ENCODE measurements at places on chromosomes 6 and 20.

- no peak for DNase-seq
Observed at GRCh38 chr6:156963712-156964700, 186.8 kb downstream of the ARID1B start.

DNA sequence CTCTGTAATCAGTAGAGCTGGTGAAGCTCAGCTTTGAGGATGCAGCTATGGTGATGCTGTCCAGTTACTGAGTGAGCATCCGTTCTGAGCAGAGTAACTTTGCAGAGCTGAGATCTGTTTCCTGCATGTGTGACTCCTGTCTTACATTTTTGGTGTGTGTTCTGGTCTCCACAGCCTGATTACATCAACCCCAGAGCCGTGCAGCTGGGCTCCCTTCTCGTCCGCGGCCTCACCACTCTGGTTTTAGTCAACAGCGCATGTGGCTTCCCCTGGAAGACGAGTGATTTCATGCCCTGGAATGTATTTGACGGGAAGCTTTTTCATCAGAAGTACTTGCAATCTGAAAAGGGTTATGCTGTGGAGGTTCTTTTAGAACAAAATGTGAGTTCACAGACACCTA is 81.6 kb downstream of the FAM120B start:
- DNase-seq: no peak

DNA sequence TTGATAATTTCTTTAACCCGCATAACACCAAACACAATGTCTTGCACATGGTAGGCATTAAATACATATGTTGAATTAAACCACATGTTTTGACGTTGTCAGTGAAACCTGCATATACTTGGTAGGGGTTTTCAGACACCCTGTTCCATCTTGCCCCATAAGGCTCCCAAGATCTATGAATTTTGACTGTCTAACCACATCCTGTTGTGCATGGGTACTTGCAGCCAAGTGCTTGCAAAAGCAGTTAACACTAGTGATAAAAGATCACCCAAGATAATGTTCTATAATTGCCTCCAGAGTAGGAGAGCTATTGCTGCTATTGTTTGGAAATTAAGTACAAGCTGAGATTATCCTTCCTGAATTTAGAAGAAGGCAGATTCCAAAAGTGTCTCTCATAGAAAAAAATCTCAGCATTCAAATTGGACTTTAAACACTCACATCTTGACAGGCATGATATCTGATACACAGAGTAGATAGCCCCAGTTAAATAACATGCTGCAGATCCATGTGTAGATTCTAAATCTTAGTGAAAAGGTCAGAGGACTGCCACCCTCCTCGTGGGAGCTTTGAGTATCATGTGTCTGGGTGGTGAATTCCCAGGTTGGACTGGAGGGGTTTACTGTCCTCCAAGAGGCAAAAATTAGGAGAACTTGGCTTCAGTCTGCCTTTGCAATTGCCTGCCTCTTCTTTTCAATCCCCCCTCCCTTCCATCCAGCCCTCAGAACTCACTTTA is 25.8 kb upstream of the CCN6 start:
- peak; percentile 88 for DNase-seq

DNA sequence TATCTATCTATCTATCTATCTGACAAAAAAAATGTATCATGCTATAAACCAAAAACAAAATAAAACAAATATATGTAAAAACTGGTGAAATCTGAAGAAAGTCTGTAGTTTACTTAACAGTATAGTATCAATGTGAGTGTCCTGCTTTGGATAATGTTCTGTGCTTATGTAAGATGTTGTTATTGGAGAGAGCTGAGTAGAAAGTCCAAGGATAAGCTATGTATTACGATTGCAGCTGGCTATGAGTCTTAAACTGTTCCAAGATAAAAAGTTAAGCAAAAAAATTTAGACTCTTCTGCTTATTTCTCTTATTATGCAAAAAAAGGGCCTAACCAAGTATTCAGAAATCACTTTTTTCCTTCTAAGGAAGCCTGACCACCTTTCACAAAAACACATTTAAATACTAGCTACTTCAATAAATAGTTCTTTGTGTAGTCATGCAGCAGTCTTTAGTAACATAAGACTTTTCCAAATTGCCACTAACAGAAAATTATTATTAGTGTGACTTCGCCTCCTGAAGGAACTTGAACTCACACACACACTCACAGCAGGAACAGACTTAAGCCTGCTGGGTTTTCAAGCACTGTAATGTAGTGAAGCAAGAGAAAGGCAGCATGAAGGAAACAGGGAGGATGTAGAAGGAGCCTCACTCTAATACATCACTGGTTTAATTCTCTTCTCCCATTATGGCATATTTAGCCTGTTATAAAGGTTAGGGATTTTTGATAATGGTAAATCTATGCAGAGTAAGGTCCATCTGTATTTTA is 265.8 kb upstream of the GJE1 start:
- DNase-seq: no peak

GRCh38 chr6:34705241-34705640 is 8.7 kb upstream of the ILRUN start:
- DNase-seq: no peak

GRCh38 chr6:101181006-101181405 is 212.5 kb upstream of the GRIK2 start:
- no peak for DNase-seq

GRCh38 chr6:4944325-4944724 is 59.5 kb downstream of the RPP40 start:
- DNase-seq: no peak

DNA sequence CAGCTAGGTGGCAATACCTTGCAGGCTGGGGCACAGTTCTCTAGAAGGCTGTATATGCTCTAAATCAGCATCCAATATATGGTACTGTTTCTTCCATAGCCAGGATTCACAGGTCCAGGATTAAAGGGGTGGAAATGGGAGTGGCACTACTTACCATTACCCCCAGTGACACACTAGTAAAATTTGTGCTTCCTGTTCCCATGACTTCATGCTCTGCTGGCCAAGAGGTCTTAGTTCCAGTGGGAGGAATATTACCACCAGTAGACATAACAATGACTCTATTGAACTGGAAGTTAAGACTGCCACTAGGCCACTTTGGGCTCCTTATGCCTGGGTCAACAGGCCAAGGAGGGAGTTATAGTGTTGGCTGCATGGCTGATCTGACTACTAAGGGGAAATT is 174.3 kb upstream of the TNFAIP3 start:
- no peak for DNase-seq

DNA sequence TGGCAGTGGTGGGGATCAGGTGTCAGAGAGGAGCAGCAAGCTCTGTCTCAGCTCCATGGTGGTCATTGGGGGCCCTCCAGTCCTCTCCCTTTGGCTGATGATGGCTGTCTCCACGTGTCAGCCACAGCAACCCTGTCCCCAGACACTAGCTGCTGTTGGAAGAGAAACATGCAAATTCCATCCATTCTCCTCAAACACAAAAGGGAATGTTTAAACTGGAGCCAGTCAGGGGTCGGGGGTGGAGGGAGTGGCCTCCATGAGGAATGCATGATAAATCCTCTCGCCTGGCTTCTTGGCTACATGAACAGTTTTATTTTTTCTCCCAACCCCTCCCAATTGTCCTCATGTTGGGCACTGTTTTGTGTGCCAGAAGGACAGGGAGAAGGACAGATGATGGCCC is 86.4 kb downstream of the EDN3 start:
- no peak for DNase-seq

DNA sequence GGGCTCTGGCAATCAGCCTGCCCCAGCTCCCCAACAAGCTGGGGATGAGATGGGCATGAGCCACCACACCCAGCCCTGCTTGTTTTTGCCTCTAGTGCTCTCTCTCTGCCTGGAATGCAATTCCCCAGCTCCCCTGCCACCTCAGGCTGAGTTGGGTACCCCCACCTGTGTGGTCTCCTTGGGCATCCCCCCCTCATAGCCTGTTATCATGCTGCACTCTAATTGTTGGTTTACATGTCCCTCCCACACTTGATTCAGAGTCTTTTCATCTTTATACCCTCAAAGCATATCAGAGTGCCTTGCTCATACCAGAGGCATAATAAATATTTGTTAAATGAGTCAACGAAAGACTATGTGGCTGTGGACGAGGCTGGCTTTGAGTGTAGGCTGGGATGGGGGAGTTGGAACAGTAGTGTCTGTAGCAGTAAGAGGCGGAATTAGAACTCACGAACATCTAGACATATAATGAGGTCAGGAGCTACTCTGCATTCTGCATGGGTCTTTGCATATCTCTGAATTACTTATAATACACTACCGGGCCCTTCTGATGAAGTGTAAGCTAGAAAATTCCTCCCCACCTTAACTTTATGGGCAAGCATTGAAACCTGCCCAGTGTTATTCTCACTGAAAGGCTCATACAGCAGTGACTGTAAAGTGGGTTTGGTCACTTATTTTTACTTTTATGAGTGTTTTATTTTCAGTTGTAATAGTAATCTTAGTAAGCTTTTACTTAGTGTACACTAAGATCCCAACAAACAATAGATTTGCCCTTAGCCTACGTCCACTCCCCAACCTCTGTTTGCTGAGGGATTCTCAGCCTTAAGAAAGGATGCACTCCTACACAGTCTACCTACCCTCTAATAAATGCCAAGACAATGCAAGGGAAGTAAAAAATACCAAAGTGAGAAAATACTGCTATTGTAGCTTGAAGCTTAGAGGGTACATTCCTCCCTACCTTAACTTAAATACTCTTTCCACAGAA is 58.7 kb downstream of the EDN1 start:
- DNase-seq: no peak

DNA sequence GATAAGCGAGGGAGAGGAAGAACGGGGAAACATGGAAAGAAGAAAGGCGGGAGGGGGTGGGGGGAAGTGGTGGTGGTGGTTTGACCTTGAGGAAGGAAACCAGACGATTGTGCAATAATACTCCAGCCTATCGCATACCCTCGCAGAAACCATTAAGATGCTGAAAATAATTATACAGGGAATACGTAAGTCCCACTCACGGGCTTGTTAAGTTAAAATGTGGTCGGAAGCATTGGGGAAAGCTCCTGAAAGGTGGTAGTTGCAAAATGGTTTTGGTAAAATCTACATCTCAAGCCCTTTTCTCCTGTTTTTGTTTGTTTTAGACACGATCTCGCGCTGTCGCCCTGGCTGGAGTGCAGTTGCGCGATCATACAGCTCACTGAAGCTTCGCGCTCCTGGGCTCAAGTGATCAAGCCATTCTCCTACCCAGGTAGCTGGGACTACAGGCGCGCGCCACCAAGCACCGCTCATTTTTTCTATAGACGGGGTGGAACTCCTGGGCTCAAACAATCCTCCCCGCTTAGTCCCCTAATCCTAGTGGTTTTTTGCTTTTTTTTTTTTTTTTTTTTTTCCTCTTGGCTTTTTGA is 128.9 kb upstream of the ZNF184 start:
- no peak for DNase-seq

DNA sequence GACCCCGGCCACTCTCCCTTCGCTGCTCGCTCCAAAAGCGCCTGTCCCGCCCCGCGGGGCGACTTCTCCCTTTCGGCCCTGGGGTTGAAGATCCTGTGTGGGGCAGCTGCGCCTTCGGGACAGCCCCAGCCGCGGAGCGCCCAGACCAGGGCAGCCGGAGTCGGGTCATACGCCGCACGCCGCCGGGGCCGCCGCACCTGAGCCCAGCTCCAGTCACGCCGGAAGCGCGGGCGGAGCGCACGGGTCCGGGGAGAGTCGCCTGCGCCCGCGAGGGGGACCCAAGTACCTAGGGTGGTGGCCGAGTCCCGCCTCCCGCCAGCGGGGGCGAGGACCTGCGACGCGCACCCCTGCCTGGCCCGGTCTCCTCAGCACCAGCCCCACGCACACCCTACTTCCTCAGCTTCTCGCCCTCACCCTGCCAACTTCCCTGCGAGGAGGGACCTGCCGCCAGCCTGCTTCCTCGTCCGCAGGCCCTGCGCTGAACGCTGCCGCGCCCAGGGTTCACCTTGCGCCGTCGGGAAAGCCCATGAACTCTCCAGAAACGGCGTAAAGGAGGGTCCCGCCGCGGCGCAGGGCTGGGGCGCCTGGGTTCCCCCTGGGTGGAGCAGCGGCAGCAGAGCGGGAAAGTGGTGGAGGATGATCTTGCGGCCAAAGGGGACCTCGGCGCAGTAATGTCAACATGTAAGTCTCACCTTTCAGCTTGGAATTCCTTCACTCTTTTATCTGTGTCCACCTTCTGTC is at the start of gene ADGRG6:
TSS of gene ADGRG6 (plus strand) at position 357 of the 741 bp plus-strand sequence. CDS start at position 680, 323 bp downstream.
- DNase-seq: peak; percentile 36

DNA sequence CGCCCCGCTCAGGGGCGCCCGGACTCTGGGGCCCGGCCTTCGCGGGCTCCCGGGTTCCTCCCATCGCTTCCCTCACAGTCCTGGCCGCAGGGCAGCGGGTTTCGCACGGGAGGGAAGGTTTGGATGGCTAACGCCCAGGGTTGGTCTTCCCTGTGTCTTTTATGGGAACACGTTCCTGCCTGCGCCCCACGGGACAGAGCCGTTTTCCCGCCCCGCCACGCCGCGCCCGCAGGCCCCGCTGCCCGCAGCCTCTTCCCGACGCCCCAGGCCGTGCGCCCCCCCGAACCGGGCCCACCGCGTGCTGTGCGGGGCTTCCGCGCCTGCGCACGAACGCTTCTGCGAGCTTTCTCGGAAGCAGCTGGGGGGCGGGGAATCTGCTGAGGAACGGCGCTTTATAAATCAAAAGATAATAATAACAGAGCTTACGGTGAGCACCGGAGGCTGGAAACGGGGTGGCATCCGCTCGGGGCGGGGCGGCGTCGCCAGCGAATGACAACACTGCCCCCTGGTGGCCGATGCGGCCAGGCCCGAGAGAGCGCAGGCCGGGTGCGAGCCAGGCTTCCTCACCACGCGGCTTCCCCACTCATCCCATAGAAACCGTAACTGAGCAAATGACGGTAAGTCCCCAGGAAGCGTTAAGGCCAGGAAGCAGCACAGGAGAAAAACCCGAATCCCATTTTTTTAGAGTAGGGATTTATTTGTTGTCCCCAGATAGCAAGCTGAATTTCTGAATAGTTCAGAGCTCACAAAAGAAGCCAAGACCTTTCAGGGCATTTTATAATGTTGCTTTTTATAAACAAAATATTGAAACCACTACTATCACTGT is 116.4 kb downstream of the MYLK4 start:
- peak; percentile 82 for DNase-seq

DNA sequence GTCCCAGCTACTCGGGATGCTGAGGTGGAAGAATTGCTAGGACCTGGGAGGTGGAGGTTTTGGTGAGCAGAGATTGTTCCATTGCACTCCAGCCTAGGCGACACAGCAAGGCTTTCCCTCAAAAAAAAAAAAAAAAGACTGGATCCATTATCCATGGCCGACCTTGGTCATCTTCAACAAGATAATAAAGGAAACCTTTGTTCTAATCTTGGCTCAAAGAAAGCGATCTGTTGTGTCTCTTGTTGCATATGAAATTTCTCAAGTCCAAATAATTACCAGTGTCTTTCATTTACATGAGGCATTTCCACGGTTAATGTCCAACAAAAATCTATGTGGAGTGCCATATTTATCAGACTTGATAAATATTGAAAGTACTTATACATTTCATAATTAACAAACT is 23.7 kb upstream of the KIF16B start:
- DNase-seq: no peak

GRCh38 chr6:72551470-72551869 is 70.4 kb upstream of the KCNQ5 start:
- DNase-seq: no peak

DNA sequence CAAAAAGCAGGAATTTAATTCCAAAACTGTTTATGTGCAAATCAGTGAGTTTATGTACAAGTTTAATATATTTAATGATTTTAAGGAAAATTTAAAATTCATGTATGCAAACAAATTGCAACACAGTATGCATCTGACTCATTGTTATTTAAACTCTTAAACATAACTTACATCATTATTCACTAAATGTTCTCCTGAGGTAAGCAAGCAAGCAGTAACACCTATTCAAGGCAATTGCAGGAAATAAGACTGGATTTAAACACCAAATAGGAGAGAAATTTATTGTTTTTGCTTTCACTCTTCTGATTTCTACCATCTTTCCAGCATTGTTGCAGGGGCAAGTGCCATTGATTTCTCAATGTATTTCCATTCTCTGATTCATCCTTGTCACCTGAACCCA is 239.5 kb downstream of the TFAP2A start:
- no peak for DNase-seq

Measured in naive thymus-derived CD8-positive, alpha-beta T cell (primary cell).